ENCODE measurements at places on chromosomes 1 and 21. TPM values are rescaled to one million over a fixed set of nuclear protein-coding genes. Genes with fewer than 3 reads are reported as not detected.

- DNase-seq, result no peak
Measured at GRCh38 chr1:63004868-63005267, 220.9 kb downstream of the ATG4C start.

DNA sequence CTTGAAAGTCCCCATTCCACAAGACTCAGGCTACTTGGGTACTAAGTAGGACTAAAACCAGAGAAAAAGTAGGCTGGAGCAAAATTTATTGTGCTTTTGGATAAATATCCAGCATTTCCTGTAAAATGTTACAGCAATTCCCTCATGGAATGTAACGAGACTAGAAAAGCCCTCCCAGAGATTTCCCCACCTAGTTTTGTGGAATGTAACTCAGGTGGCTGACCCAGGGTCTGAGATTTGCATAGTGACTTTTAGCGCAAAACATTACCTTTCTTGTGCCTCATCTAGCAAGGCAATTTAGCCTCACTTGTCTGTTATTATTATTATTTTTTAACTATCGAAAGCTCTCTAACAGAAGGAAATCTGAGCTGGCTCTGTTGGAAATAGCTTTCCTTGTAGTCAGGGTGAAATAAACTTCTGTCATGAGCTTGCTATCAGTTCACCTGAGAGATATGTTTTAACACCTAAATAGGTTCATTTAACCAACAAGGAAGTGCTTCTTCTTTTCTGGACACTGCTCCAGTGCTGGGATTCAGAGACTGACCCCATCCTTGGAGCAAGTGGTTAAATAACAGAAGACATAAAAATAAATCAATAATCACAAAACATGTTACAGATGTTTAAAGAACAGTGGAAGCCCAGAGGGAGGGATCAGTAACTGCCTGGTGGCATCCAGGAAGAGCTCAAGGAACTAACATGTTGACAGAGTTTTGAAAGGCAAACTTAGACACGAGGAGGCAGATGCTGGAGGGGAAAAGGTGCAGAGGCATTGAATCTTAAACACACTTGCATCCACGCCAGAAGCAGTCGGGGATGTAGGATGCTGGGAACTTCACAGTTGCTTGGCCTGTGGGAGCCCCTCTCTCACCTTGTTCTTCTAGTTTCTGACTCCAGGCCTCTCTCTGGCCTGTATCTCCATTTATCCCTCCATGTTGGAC, 68.3 kb upstream of the RHOU start:
- no peak for DNase-seq

- DNase-seq, result no peak
Measured at GRCh38 chr1:114597949-114598348, 16.5 kb upstream of the BCAS2 start.

The FYB2 gene
- 14.0 TPM for total RNA-seq

The APOBEC4 gene
- not detected for total RNA-seq

Measured in Right ventricle myocardium inferior (tissue), 1 donor.